ENCODE measurements at places on chromosomes 1 and 21. TPM values are rescaled to one million over a fixed set of nuclear protein-coding genes. Genes with fewer than 3 reads are reported as not detected.

DNA sequence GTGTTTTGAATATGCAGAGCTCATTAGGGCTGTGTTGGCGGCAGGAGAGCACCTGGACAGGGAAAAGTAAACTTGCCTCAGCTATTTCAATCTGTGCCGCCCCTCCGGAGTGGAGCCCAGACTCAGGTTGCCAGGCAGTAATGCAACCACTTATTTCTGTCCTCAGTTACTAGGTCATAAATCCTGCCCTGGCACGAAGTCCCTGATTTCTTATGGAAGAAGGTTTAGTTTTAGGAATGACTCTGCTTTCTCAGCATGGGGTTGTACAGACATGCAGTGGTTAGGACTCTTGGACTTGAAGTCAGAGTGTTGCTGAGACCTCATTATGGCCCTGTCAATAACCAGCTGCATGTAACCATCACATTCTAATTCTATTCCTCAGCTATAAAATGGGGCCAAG lies 98.3 kb upstream of the FGGY start:
- DNase-seq: no peak

- DNase-seq: no peak
Observed at GRCh38 chr1:2980849-2981248, 40.4 kb upstream of the ACTRT2 start.

DNA sequence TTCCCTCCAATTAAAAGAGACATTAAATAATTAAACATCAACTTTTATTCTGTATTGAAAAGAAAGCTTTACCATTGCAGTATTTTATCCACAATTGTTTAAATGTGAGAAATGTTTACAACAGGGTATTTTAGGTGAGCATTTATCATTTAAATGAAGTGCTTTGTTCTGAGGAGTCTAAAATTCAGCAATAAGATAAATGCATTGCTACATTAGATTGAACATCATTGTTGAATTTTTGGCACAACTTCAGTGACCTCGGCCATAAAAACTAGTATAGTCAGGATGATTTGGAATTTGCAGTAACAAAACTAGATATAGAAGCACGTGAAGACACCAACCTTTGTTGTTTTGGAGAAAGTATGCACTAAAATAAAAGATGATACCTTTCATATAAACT lies 692.9 kb downstream of the USP25 start:
- DNase-seq: no peak

DNA sequence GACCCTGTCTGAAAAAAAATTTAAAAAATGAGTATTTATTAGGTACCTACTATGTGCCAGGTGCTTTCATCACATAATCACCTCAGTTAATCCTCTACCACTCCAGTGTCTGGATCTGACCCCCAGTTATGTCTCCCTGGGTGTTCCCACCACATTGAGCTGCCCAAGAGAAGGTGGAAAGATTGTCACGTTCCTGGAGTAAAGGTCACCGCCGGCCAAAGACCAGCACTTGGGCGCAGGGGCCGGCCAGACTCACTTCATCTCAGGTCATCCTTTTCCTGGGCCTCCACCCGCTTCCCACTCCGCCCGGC lies 714 bp downstream of the PYCR2 start:
- DNase-seq: no peak

DNA sequence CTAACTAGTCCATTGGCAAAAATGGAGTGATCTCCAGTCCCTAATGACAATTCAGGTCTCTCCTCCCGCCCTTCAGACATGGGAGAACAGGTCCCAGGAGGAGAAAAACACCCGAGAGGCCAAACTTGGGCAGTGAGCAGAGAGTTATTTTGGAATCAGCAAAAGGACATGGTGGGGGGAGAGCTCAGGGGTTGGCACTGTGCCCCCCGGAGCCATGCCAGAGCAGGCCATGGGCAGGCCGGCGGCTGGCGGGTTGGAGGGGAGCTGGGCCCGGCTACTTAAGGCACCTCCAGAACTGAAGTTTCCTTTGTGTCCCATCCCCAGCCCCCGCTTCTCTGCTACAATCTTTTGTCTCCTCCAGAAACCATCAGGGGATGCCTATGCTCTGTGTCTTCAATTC lies 7.1 kb downstream of the LGR6 start:
- no peak for DNase-seq

DNA sequence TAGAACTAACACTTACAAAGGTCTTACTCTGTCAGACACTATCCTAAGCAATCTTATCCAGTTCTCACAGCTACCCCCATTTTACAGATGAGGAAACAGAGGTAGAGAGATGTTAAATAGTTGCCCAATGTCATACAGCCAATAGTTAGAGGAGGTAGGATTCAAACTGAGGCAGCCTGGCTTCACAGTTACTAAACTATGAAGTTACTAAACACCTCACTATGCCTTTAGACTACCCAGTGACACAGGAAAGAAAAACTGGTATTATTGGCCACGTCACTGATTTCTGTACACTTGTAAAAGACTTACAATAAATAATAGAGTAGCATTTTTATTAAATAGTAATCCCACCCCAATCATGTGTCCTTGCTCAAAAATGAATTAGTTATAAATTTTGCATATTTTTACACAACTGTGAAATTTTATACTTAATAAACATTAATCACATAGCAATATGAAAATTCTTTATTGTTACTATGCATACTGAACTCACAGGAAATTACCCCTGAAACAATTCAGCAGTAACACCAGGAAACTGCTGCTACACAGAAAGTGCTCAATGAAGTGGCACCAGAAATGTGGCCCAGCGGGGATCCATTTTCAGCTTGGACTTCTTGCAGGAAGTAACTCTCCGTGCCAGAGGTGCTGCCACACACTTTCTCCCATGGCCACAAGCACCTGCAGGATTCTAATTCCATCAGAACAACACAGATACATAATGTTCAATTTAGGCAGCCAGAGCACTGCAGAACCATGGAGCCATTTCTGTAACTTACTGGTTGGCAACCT lies 69.4 kb downstream of the VAV3 start:
- DNase-seq: no peak

DNA sequence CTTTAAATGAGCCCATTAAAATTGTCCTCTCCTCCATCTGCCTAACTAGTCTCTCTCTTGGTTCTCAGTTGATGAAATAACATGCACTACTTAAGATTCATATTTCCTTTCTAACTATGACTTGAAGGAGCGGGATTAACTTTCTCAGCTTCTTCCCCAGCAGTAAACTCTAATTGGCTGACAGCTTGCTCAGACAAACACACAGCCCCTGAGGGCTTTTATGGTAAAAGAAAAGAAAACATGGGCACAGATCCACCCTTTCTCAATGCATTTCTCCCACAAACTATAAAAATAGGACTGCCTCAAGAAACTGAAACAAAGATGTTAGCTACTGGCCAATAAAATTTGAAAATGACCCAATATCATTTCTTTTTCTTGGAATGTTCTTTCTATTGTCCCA lies 703.1 kb downstream of the ADGRL2 start:
- DNase-seq: no peak

- no peak for DNase-seq
Observed at GRCh38 chr1:205370780-205371179, 14.1 kb upstream of the KLHDC8A start.

GRCh38 chr21:43758811-43759210 lies 17.3 kb downstream of the CSTB start:
- no peak for DNase-seq

- no peak for DNase-seq
Observed at GRCh38 chr1:166870584-166870983, 5.5 kb downstream of the TADA1 start.

DNA sequence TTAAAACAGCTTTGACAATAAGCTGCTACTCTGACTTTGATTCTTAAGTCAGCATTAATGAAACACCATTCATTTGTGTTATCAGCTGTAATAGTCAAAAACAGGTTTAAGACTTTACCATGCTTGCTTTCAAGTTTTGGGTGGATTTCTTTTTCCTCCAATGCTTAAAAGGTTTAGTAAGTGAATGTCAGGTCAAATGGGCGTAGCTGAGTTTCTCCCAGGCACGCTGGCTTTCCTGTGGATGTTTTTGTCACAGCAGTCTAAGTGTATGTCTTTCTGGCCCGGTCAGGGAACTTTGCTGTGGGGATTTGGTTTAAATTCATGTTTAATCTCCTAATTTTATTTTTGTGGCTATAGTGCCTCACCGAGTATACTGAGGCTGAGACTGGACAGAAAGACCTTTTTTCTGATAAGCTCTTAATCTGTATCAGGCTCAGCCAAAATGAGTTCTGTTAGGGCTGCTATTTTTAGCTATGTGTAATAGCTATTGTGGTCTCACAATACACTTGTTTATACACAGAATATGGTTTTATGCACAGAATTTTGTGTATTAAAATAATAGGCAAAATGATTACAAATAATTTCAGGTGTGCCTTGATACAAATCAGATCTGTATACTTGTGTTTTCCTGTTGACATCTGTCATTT lies 292.8 kb downstream of the DISC1 start:
- no peak for DNase-seq

FLG2 gene
- total RNA-seq: not detected

RIPK4 gene
- total RNA-seq: 3.6 TPM

MROH9 gene
- total RNA-seq: not detected

ACADM gene
- 52.2 TPM for total RNA-seq

CCDC24 gene
- 11.8 TPM for total RNA-seq
